Fibroblast of the aortic adventitia (primary cell): ENCODE measurements at places on chromosomes 5 and 9. TPM values are rescaled to one million over a fixed set of nuclear protein-coding genes. Genes with fewer than 3 reads are reported as not detected.
A peak's percentile ranks its signal among the peaks of the same experiment; 100 is the strongest.

DNA sequence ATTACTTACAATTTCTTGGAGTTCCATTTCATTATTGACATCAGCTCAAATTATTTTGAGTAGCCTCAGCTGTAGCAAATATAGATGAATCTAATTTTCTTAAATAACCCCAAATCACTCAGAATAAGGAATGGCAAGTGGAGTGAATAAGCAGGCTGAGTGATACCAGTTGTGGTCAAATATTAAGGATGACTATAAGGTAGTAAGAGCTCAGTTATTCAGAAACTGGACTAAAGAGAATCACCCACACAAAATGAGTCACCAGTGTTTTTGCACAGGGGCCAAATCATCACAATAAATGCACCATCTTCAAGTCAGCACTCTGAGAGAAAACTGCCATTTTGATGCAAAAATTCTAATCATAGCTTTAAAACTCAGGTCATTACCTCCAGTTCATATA is 128.9 kb upstream of the TARS1 start:
- DNase-seq = peak; percentile 96

DNA sequence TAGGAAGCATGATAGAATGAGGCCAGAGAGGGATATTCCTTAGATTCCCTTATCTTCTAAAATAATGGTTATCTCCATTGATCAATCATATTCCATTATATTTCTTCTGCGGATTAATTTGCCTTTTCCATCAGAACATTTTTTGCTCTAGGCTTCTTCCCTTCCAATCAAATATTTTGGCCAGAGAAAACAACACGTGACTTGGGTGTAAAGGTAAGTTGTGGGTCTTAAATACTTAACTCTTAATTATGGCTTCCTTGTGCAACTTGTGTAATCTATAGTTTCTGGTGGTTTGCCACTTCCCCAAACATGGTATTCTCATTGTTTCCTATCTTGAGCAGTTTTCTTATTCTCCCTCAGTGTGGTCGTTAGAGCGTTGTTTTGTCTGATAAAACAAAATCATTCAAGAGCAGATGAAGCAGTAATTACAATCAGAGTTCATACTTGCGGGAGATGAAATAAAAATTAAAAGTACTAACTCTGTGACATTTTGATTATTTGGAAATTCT is 889.3 kb downstream of the MAT2B start:
- no peak for DNase-seq

DNA sequence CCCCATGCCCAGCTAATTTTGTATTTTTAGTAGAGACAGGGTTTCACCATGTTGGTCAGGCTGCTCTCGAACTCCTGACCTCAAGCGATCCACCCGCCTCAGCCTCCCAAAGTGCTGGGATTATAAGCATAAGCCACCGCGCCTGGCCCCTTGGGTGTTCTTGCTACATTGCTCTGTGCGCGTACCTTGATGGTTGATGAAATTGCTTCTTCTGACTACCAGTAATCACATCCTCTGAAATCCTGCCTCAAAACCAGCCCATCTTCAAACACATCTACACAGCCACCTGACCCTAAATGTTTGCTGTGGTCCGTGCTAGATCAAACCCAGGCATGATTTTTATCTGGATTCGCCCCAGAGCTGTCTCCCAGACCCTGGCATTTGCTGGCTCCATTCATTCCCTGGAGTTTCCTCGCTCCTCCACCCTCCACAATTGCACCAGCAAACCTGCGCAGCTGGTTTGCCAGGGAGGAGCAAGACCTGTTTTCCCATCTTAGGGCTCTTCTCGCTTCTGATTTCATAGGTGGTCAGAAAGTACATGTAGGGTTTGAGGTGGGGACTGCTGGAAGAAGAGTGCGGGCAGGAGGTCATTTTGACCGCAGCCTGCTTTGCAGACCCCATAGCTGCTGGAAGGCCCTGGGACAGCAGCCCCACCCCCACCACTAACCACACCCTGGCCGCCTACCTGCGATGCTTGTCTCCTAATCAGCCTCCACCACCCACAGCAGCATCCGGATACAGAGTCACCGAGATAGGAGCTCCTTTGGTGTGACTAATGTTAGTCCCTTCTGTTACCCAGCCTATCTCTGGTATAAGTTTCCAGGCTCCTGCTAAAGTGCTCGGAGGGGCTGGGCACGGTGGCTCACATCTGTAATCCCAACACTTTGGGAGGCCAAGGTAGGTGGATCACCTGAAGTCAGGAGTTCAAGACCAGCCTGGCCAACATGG is 22.7 kb downstream of the SWI5 start:
- no peak for DNase-seq

DNA sequence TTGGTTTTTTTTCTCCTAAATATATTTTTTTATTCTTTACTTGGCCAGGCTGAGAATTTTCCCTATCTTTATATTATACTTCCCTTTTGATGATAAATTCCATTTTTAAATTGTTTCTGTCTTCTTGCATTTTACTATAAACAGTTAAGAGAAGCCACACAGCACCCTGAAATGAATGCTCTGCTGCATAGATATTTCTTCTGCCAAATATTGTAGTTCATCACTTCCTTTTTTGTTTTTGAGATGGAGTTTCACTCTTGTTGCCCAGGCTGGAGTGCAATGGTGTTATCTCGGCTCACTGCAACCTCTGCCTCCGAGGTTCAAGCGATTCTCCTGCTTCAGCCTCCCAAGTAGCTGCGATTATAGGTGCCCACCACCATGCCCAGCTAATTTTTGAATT is 8.5 kb upstream of the INIP start:
- no peak for DNase-seq

PLEKHG4B gene
- not detected in 2 replicates for total RNA-seq

ENTPD2 gene
- total RNA-seq = 0.09 TPM in 1 of 2 replicates, not detected in the other

- DNase-seq = no peak
These were observed 6.6 kb downstream of the UBLCP1 start for GRCh38 chr5:159269723-159270122.

DNA sequence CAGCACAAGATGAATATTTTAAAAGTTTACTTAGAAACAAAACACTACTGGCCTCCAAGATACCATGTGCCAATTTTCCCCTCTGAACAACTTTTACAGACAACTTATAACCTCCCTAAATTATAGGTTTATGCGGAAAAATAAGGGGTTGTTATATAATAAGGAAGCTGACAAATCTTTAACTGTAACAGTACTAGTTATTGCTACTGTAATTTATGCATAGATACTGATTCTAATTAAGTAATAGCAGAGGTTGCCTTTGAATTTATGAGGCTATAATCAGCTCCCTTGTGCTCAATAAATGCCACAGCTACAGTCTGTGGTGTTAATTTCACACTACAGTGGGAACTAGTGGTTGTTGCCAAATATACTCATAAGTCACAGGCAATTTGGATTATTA is 291.3 kb upstream of the PCSK5 start:
- no peak for DNase-seq

DNA sequence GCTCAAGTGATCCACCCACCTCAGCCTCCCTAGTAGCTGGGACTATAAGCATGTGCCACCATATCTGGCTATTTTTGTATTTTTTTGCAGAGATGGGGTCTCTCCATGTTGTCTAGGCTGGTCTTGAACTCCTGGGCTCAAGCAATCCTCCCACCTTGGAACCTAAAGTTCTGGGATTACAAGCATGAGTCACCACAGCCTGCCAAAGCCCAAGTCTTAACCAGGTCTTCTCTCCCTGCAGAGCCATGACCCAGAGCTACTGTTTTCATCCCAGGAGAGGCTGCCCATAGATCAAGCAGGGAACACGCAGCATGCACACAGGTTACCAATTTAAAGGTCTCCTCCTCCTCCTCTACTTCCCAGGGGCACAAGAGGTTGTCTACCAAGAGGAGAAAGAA is 29.7 kb downstream of the PCDHGC5 start:
- no peak for DNase-seq

DNA sequence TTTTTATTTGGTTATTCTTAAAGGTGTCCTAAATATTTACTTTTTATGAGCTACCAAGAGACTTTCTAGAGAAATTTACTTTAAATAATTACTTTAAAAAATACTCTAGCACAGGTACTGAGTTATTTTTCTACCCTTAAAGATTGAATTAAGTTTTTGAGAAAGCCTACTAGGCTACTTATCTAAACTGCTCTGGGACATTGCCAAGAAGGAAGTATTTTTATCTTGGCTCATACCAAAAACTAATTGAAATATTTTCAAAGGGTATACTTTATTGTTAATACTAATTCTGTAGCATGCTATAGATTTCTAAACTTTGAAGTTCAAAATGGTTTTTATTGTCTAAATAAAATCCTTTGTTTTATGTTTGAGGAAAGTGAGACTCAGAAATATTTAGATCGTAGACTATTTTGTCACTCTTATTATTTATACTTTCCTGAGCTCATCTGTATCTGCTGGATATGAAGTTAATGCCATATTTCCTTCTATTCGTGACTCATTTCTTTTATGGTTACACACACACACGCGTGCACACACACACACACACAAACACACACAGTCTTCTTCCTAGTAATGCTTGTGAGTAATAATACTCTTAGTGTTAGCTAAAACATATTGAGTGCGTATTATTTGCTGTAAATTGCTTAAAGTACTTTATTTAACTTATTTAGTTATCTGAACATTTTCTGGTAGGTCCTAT is 89.5 kb downstream of the MAN2A1 start:
- DNase-seq = peak; percentile 36

ANXA2R gene
- total RNA-seq = 3.0 and 3.4 TPM in 2 replicates

FOXI1 gene
- not detected in 2 replicates for total RNA-seq

DNA sequence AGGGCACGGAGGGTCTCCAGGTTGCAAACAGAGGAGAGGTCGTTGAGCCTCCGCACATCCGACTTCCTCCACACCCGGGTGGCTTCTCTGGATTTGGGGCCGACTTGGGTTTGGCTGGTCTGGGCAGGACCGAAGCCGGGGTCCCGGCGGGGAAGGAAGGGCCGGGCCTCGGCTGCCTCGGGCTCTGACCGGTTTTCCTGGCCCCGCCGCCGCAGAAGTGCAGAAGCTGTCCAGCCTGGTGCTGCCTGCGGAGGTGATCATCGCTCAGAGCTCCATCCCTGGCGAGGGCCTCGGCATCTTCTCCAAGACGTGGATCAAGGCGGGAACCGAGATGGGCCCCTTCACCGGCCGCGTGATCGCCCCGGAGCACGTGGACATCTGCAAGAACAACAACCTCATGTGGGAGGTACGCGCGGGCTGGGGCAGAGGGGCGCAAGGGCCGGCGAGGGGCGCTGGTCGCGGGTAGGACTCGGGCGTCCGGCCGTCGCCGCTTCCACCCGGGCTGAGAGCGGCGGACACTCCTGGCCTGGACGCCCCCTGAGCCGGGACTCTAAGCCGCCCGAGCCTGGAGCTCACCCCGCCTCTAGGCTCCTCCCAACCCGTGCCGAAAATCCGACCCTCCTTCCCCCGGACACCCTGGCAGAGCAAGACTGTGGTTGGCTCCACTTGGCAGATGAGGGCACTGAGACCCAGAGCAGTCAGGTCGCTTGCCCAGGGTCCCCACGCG is 2.2 kb downstream of the PRDM12 start:
- DNase-seq = no peak

SRD5A1 gene
- 5.1 and 12.0 TPM in 2 replicates for total RNA-seq

CNTLN gene
- total RNA-seq = 25.8 and 27.2 TPM in 2 replicates

DNA sequence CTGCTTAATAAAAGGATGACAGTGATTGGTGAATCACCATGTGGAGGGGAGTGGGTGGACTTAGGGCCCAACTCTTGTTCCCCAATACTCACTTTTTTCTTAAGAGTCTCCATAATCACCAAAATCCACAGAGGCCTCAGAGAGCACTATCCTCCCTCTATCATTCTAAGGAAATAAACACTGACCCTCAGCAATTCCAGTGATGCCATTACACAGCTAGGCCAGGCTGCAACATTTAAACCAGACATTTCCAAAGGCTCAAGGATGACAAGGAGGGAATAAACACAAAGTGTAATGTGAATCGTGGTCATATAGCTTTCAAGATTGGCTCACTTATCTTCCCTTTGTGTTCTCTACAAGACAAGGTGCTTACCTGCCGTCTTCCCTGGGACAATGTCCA is 2.4 kb upstream of the ARSI start:
- DNase-seq = no peak

SPEF2 gene
- total RNA-seq = 5.7 and 19.0 TPM in 2 replicates

DNA sequence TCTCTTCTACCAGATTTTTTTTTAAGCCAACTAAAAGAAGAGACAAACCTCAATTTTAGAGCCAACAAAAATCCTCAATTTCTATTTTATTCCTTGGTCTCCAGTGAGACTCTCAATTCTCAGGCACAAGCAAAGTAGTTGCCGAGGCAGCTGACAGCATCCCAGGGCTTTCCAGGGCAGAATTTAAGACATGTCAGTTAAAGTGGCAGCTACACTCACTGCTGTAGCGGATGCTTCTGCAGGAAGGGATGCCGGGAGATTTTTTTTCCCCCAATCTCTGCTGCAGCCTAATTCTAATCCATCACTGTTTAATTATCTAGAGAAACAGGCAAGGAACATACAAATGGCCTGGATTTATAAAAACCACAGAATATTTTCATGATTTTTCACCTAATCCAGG is 57.0 kb downstream of the TTC39B start:
- DNase-seq = no peak

BRINP1 gene
- 3.1 and 5.8 TPM in 2 replicates for total RNA-seq

- DNase-seq = no peak
These were observed 3.8 kb downstream of the SRD5A1 start for GRCh38 chr5:6637022-6637421.

DNA sequence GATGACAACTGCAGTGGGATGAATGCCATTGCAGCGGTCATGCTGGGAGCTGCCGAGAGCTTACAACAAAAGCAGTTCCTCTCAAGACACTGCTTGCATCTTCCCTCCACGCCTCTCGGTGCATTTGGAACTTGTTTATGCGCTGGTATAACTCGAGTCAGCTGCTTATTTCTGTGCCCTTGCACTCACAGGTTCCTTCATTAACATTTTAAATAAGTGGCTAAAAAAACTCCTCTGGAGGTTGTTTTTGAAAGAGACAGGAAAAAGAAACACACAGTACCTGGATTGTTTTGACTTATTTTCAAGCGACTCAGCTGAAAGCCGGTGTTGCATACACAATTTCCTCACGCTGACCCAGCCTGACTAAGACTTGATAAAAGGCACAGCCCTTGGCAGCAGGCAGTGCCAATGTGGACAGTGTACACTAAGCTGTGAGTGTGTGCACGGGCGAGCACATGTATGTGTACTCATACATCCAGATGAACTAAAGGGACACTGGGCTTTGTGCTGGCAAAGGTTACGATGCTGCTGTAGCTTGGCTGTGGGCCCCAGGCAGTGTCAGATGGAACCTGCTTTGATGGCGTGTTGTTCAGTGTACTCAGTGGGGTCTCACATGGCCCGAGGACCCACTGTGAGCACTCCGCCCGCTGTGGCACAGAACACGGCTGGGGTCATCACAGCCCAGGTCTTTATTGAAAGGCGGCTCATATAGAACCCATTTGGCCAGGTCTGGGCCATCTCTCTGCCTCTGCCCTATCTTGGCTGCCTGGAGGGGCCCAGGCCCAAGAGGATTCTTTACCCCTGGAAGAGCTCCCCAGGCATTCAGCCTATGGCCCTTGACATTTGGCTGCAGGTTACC is 92.3 kb downstream of the ANKRD33B start:
- peak; percentile 43 for DNase-seq

- DNase-seq = no peak
These were observed 128.9 kb downstream of the CPLANE1 start for GRCh38 chr5:37120270-37120669.

CCDC180 gene
- total RNA-seq = 4.2 and 27.2 TPM in 2 replicates

DNA sequence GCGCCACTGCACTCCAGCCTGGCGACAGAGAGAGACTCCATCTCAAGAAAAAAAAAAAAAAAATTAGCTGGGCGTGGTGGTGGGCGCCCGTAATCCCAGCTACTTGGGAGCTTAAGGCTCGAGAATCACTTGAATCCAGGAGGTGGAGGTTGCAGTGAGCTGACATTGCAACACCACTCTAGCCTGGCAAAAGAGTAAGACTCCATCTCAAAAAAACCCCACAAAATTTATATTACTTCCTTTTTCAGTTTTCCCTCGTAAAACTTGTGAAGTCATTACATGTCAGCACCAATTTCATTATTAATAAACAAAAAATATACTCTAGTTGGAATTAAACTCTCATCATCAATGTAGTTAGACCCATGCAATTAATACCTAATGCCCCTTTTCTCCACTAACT is 43.9 kb downstream of the SHLD3 start:
- DNase-seq = no peak
